ENCODE measurements at places on chromosomes 11 and 22. TPM values are rescaled to one million over a fixed set of nuclear protein-coding genes. Genes with fewer than 3 reads are reported as not detected.
A peak's percentile ranks its signal among the peaks of the same experiment; 100 is the strongest.

The TPCN2 gene
- 4.2 TPM for total RNA-seq

The GRK3 gene
- total RNA-seq: 0.98 TPM

DNA sequence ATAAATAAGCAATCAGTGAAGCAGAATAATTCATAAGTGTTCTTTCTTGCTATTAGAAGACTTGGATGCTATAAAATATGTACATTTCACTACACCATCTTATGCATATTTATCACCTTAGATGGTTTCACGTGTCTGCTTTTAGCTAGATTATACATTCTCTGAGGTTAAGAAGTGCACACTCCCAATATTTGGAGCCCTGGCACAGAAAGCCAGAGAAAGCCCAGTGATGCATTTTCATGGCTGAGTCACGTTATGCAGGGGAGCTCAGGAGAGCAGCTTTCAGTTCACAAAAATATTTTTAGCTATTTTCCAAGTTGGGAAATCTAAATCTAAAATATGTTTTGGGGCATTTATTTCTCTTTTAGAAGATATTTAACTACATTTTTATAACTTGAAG is 5.1 kb upstream of the TP53AIP1 start:
- DNase-seq: no peak

DNA sequence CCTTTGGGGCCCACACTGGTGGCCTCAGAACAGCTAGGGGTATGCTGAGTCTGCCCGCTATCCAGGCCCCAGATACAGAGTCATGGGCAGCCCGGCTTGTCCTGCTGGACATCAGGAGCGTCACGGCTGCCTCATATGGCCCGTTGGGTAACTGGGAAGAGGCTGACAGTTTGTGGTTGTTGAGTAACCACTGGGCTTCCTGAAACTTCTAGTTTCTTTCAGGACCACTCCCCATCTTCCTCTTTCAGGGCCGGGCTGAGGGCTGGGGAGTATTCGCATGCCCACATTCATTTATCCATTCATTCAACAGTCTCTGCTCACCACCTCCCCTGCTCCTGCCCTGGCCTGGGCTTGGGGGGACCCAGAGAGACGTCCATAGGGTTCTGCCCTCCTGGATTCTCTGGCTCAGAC is 13.4 kb upstream of the P2RY2 start:
- DNase-seq: no peak

GRCh38 chr22:31956360-31956759 is 12.0 kb downstream of the YWHAH start:
- no peak for DNase-seq

GRCh38 chr11:10792385-10793068 is 16.2 kb downstream of the EIF4G2 start:
- peak; percentile 54 for DNase-seq

GRCh38 chr11:74141241-74141695 is 29.5 kb downstream of the C2CD3 start:
- DNase-seq: peak; percentile 86

The TIGD3 gene
- total RNA-seq: 1.5 TPM

GRCh38 chr11:14973621-14974514 is 1.7 kb upstream of the CALCA start:
- no peak for DNase-seq

DNA sequence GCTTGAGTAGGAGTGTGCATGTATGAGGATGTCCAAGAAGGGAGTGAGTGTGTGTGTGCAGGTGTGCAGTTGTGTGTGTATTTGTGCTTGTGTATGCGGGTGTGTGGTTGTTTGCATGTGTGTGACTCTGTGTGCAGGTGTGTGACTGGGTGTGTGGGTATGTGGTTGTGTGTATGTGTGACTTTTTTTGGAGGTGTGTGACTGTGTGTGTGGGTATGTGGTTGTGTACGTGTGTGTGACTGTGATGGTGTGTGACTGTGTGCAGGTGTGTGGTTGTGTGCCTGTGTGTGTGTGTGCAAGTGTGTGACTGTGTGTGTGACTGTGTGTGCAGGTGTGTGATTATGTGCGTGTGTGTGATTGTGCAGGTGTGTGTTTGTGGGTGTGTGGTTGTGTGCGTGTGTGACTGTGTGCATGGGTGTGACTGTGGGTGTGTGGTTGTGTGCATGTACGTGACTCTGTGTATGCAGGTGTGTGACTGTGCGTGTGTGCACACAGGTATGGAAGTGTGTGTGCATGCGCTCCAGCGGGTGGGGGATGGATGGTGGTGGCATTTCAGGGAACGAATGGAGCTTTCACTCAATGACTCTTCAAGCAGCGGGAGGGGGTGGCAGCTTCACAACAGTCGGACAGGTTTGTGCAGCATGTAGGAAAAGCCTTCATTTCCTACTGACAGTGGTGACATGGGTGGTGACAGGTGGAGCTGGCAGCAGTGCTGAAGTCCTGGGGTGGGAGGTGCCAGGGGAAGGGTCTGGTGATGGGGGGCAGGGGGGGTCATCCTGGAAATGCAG is 47.6 kb downstream of the CACNA1I start:
- DNase-seq: no peak

DNA sequence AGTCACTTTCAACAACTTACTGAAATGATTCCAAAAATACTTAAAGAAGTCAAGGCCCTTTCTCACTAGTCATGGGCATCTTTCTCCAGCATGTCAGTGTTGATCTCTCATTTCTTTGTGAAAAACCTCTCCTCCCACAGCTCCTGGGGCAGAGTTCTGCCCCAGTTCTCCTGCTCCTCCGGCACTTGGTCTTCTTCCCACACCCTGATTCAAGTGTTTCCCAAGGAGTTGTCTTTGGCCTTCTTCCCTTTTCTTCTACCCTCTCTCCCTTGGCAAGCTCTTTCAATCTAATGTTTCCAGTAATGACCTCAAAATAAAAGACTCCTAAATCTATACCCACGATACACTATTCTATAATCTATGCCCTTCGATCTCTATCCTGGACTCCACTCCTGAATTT is 42.1 kb upstream of the CCDC34 start:
- DNase-seq: no peak

- no peak for DNase-seq
These were observed 130.5 kb downstream of the FAM76B start for GRCh38 chr11:95659088-95659487.

DNA sequence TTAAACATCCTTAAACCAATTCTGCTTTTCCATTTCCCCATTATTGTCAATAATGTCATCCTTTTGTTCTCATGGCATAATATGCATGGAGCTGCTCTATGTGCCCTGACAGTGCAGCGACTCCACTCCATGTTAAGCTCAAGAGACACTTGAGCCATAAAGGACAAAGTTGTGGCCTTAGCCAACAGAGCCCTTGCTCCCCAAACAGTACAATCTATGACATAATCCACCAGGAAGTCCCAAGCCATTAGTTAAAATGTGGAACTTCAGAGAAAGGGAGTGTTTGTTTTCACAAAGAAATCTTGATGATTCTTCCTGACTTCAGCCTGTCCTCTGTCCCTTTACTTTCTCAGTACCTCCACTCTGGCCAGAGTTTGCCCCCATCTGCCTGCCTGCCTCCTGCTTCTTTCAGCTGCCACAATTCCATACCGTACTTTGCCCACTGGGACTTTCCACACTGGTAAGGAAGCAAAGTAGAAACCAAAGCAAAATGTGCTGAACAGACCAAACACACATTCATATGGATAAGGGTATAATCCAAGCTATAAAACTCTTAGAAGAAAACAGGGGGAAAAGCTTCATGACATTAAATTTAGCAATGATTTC is 46.3 kb upstream of the ZC3H12C start:
- DNase-seq: no peak

Measured in Caki2 (cell line).